ENCODE measurements at places on chromosomes 3 and 15.
A peak's percentile ranks its signal among the peaks of the same experiment; 100 is the strongest.

- no peak for DNase-seq
Measured at GRCh38 chr3:115164374-115165221, 17.5 kb upstream of the ZBTB20 start.

- DNase-seq = no peak
Measured at GRCh38 chr3:147417551-147418295, 8.6 kb downstream of the ZIC1 start.

GRCh38 chr3:21020681-21021080 is 730.3 kb downstream of the ZNF385D start:
- DNase-seq = no peak

- no peak for DNase-seq
Measured at GRCh38 chr15:60162968-60163355, 158.9 kb downstream of the FOXB1 start.

GRCh38 chr3:95271395-95271794 is 1208.5 kb downstream of the NSUN3 start:
- no peak for DNase-seq

GRCh38 chr3:64104006-64104405 is 80.7 kb upstream of the PSMD6 start:
- DNase-seq = no peak

- DNase-seq = no peak
Measured at GRCh38 chr3:109116031-109116430, 1.9 kb downstream of the MORC1 start.

DNA sequence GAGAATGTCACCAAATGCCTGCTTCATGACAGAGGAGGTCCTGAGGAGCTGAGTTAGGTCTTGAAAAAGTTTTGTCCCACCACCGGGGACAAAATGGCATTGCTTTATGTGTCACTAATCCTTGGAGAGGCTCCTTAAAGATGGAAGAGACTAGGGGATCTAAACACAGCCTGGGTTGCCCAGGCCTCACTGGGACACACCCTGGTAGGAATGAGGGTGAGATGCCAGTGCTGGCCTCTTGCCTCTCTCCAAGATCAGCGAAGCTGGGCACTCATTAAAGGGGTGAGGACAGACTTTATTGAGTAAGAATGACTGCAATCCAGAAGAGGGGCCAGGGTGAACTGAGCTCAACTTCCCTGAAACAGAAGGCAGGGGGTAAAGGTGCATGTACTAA is 58.5 kb upstream of the KLF13 start:
- no peak for DNase-seq

GRCh38 chr3:16906682-16907081 is 21.9 kb downstream of the PLCL2 start:
- DNase-seq = no peak

- peak; percentile 100 for DNase-seq
Measured at GRCh38 chr15:92803852-92804609, 96.1 kb upstream of the CHD2 start.

DNA sequence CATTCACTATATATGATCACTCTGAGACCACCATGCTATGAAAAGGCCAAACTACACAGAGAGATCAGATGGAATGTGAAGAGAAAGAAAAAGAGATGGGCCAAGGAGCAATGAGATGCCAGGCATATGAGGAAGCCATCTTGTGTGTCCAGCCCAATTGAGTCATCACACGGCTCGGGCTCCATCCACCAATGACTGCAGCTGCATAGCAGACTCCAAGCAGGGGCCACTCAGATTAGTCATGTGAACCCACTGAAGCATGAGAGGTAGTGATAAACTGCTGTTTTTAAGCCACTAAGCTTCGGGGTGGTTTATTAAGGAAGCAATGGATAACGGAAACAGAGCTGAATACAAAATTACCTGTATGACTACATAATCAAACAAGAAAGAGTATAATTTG is 185.9 kb downstream of the SUCLG2 start:
- DNase-seq = no peak

- no peak for DNase-seq
Measured at GRCh38 chr3:133455960-133456359, 56.1 kb downstream of the BFSP2 start.

DNA sequence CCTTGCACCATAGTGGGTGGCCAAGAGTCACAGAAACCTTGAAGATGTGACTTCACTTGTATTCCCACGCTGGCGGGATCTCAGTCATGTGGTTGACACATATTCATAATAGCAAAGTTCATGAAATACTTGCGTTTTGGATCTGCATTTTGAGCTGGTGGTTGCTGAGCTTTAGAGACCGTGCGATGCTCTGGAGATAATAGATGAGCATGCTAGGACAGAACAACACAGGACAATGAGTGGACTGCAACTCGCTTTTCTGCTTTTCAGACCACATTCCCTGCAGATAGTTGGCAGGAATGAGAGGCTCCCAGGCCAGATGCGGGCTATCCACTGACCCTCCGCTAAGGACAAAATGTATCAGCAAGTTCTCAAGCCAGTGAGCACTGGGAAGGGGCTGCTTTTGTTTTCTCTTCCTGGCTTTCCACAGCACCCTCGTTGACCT is 13.8 kb upstream of the STARD5 start:
- no peak for DNase-seq

GRCh38 chr15:68991723-68992122 is 22.8 kb upstream of the NOX5 start:
- no peak for DNase-seq

- no peak for DNase-seq
Measured at GRCh38 chr15:91947683-91948608, 94.4 kb downstream of the SLCO3A1 start.

- no peak for DNase-seq
Measured at GRCh38 chr3:72081471-72082185, 296.7 kb upstream of the PROK2 start.

DNA sequence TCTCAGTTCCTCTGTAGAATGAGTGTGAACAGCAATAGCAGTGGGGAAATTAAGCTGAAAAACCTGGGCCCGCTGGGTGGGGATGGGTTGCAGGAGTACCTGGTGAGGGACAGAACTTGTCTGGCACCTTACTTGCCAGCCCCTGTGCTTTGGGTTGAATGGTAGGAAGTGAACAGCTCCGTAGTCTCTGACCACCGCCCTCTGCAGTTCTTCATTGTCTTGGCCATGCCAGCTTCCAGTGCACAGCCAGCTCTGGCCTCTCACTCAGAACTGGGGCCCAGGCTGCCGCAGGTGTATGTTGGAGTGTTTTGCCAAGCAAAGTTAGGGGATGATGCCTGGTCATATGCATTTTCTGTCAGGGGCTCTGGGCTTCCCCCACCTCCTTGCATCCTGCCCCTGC is 14.0 kb upstream of the CHST14 start:
- no peak for DNase-seq

- no peak for DNase-seq
Measured at GRCh38 chr15:43412096-43412495, 41.2 kb downstream of the TUBGCP4 start.

DNA sequence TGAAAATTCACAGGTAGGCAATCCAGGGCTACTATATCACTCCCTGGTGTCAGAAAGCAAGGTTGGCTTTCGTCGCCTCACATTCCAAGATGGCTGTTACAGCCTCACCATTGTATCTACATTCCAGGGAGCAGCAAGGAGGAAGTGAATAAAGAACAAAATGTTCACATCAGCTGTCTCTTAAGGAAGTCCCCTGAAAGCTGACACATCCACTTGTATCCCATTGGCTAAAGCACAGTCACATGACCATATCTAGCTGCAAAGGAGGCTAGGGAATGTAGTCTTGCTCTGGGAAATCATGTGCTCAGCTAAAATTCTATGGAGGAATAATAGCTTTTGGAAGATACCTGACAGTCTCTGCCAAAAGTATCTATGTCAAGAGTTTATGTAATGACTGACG is 12.8 kb upstream of the GATA2 start:
- DNase-seq = no peak

DNA sequence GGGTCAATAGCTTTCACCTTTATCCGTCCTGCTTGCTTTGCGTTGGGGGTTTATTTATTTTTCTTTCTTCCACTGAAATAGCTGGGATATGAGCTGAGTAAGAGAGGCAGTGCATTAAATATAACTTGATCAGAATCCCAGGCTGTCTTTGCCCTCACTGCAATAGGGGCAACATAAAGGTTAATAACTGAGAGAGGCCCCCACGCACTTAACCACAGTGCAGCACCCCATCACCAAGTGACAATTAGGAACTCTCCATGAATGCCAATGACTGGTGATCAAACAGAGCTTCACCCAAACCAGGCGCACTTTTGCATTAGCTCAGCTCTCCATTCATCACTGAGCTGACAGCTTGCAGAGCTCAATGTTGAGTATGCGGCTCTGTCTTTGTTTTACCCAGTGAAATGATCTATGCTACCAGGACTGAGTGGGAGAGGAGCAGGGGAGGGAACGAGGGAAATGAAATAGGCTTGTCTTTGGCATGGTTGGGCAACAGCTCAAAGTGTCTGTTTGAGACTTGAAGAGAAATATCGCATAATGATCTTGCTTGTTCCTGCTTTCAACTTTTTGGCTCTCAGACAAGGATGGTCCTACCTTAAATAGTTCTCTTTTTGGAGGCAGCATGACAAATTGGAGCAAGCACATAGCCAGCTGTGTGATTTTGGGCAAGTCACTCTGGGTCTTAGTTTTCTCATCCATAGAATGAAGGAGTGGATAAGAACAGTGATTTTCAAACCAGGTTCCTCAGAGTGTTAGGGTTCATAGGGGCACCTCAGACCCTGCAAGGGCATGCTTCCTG is 14.5 kb upstream of the GLCE start:
- DNase-seq = no peak

DNA sequence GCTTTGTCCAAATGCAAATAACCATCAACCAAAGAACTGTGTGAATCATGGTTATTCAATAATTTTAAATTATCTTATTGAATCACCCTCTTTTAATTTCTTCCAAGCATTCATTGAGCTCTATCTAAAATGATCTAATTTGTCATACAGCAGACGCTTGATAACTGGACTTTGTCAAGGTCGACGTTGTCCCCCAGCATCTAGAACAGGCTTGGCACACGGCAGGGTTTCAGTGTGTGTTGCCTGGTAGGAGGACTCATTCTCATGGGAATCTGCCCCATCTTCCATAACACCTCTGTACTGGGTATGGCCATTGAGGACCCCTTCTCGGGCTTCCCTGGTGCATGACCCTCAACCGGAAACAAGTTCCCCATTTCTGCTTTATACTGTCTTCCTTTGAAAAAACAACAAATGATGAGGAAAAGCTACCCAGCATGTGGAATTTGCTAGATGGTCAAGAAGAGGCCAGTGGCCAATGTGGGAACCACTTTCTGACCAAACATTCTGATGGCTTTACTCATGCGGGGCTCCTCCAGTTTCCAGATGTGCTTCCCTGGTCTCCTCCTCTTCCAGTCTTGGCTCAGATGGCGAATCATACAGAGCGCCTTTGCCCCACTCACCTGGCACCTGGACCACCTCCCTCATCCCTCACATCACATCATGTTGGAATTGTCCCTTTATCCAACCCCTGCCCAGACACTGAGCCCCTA is 41.7 kb upstream of the SEC22A start:
- DNase-seq = peak; percentile 3

DNA sequence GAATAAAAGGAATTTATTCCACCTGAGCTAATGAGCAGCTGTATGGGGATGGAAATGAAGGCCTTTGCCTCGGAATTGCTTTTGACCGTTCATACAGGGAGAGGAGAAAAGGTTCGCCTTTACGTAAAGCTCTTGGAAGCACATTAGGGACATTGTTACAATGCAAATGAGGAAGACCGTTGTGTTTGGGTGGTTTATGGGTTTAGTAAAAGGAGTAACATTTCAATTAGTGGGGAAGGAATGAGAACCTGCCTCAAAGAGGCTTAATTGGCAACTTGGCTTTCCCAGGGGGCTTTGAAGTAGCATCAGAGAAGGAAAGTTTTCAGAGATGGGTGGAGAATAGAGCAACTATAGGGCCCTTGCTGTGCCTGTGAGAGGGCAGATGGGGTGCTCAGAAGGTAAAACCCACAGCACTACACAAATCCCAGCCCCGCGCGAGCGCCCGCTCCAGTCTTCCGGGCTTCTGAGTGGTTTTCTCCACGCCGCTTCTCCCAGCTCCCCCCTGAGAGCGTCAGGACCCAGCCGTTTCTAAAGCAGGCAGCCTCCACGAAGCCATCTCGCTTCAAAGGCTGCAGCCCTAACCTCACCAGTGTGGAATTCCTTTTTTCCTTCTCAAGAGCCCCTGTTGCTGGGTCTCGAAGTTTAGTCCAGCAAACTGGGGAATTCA is 192.0 kb upstream of the HES1 start:
- no peak for DNase-seq

DNA sequence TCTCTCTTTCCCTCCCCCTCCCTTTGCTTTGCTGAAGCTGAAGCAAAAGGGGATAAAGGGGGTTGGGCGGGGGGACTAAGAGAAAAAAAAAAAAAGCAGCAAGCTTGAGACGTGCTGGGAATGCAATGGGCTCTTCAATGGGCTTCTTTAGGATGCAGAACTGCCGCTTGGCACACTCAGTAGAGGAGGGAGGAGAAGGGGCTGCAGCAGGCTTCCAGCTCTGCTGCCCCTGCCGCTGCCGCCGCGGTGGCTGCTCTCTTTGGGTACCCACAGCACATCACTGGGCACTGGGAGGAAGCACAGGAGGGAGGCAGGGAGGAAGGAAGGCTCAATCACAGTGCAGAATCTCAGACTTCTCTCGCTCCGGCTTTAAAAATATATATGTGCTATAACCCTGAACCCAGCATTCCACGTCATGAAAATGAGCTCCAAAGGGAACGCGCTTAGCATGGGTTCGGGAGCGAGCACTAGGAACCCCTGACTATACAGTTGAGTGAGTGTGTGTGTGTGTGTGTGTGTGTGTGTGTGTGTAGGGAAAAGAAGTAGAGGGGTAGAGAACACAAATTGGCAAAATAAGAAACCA is 3.5 kb downstream of the SLITRK3 start:
- DNase-seq = no peak

DNA sequence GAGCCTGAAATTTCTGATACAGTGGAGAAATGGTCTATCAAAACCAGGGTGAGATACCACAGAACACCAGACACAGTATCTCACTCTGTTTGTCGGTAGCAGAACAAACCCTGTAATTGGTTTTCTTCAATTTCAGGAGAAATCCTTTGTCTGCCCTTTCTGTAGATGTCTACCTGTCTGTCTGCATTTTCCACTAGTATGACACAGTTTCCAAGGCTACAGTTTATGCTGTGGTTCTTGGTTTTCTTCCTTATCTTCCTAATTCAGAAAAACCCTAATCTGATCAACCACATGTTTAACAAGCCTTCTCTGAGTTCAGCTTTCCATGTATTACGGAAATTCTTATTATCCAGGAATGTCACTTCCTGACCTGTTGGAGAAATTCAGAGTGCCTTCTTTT is 70.8 kb downstream of the SCN11A start:
- DNase-seq = no peak

DNA sequence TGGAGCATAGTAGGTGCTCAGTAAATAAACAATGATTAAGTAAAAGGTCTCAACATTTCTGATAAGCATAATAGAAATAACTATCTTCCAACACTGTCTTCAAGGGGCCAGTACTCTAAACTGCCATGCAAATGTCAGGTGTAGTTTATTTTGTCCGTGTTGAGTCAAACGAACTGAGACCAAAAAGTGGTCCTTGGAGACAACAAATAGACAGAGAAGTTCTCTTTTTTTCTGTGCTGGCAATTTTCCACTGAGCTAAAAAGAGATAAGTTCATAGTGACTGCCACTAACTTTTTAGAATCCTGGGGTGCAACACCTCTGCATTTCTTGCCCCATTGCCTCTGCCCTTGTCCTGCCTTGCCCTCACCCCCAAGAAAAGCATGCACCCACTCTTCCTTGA is 14.7 kb upstream of the MBNL1 start:
- no peak for DNase-seq

- no peak for DNase-seq
Measured at GRCh38 chr15:90286678-90287077, 21.2 kb downstream of the NGRN start.
